ENCODE measurements at places on chromosomes 3 and 15.

DNA sequence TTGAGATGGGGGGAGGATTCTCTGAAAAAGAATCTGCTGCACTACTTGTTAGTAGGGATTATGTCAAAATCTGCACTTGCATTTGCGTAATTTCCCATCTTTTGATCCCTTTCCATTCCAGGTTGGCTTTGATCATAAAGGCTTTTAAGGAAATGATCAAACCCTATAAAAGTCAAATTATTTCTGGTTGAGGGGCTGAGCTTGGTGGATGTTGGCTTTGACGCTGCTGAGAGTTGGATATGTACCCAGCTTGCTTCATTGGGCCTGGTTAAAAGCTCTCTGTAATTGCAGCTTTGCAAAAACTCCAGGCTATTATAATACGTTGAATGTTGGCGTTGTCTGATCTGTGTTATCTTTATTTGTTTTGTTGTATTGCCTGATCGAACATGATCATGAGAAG is 12.0 kb downstream of the LRRC3B start:
- no peak for DNase-seq

- DNase-seq, result no peak
Observed at GRCh38 chr3:161108840-161109239, 3.7 kb upstream of the B3GALNT1 start.

DNA sequence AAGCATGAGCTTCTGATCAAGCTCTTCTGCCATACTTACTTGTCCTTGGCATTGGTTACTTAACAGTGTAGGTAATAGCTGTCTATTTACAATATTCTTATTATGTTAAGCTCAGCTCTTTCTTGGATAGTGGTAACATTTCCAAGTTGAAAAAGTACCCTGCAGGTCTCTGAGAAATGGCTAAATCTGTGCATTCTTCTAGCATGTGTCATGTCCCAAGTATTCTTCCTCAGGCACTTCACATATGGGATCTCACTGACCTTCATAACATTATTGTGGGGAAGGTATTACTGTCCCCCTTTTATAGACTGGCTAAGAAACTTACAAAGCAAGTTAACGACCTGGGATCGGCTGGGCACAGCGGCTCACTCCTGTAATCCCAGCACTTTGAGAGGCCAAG is 236.1 kb downstream of the RORA start:
- DNase-seq, result no peak

DNA sequence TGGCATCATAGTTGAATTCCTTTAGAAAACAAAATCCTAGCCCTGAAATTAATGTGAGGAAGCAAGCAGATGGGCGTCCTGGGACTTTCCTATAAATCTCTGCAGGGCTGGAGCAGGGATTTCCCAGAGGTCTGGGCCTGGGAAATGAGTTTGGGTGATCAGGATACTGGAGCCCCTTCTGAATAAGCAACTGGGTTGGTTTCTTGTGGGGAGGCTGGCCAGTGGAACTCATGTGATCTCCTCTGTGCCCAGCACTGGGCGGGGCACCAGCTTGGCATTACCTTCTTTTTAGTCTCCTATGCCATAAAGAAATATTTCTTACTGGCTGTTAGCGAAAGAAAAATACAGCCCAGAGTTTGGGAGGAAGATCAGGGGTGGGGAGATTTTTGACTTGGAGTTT is 1.7 kb downstream of the THSD4 start:
- no peak for DNase-seq

DNA sequence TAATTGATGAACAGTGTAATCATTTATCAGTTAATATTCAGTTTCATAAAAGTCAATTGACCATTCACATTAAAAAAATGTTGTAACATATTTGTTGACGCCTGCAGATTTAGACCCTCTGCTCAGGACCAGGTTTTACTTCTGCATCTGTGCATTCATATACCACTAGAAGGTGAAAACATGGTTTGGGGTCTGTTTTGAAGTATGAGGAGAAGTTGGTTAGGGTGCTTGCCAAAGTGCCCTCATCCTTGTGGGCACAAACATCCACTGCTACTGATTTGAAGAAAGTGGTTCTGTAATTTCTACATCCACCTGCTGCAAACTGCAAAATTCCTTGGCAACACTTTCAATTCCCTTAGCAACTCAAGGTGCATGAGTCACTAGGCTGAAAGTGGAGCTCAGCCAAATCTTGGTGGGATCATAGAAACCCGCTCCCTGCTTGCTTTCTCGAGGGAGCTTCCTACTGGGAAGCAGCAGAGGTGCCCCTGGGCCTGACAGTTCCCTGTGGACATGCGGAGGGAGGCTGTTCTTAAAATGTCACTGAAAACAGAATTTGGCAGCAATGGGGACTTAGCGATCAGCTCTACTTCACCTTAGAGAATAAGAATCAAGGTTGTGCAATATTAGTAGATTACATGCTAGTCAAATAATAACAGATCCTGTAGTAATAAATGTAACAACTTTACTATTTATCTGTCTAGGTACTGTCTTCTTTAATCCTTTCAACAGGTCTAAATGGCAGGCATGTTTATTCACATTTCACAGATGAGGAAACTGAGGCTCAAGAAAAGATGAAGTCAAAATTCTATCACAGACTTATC is 301.0 kb upstream of the TBL1XR1 start:
- DNase-seq, result no peak

DNA sequence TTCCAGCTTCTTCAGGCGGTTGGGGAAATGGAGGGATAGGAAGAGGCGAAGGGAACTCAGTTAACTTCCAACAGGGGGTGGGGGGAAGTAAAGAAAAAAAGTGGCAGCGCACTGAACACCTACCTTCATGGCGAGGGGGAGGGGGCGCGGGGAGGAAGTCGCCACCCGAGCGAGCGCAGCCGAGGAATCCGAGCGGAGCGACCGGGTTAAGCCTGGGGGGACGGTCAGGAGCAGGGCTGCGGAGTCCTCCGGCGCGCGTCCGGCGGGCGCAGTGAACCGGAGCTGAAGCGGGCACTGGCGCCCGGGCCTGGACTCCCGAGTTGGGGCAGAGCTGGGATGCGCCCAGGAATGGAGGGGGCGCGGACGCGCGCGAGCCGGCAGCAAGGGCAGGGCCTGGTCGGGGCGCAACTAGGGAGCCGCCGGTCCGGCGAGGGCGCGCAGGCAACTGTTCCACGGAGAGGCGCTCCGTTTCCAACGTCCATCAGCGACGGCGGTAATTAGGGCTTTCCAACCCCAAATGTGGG is at the start of gene WNT5A:
Gene WNT5A, minus strand, starts transcription at position 450 of the 524 bp plus-strand sequence. Its CDS starts 321 bp downstream, at position 129.
- DNase-seq, result no peak

DNA sequence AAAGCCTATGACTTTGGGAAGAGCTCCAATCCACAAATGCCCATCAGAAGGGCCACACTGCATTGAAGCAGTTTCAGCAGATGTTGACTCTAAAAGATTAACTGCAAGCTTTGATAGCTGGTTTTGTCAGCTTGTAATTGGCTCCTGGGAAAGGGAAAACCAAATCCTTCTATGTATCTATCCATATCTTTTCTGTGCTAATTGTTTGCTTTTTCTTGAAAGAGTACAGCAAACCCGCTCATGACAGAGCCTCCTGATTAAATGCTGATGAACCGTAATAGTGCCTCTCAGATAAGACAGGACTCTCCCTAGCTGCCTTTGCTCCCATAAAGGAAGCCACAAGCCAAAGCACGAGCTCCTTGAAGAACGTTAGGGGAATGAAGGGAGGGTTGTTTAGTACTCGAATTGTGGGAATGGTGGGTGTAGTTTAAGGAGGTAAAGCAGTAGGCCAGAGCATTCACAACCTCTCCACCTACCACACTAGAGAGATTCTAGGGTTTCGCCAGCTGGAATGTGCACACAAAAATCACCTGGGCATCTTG is 33.6 kb upstream of the LRIG1 start:
- no peak for DNase-seq

- DNase-seq, result no peak
Observed at GRCh38 chr3:132342610-132343009, 25.4 kb downstream of the ACP3 start.

GRCh38 chr3:164040991-164041390 is 1037.3 kb downstream of the SI start:
- no peak for DNase-seq

DNA sequence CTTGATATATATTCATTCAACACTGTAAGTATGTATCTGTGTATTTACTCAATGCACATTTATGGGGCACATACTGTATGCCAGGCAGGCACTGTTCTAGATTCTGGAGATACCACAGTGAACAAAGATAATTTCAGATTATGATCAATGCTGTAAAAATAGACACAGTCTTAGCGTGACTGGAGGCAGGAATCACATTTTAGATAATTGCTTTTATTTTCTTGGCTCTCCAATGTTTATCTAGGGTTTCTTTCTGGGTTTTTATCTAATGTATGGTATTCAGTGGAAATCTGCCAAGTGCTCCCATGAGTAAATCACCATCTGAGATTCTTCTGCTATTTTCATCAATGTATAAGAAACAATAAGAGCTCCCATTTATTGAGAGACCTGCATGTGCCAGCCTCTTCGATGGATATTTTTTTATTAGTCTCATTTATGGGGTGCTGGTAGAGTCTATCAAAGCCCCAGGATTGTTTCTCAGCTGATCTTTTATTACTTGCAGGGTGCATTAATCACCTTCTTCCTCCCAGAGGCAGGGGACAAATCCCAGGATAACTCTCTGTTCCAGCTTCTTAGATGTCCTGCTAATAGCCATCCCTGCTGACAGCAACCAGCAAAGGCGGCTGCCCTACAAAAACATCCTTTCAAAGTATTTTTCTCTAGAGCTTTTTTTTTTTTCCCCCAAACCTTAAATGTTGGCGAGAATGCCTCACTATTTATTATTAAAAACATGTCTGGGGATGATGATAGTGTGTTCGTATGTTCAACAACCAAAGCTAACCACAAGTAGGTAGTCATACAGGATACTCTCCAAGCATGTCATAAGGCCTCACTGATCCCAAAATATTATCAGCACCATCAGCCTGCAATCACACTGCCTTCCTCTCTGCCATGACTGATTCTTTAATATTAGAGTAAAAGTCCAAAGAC is 331.0 kb upstream of the RASGRP1 start:
- no peak for DNase-seq

- DNase-seq, result no peak
Observed at GRCh38 chr3:118817748-118818165, 216.9 kb downstream of the IGSF11 start.

DNA sequence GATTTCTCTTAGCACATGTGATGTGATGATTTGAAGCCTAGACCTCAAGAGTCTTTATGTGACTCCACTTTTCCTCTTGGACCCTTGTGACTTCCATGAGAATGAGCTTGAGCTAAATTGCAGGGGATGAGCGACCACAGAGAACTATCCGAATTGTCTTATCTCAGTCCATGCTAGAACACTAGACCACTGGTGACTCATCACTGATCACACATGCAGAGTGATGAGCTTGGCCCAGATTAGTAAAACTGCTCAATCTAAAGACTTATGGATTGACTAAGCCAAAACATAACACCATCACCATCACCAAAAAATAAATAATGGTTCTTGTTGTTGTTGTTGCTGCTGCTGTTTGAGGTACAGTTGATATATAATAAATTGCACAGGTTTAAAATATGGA is 114.1 kb upstream of the CFAP20DC start:
- DNase-seq, result no peak

DNA sequence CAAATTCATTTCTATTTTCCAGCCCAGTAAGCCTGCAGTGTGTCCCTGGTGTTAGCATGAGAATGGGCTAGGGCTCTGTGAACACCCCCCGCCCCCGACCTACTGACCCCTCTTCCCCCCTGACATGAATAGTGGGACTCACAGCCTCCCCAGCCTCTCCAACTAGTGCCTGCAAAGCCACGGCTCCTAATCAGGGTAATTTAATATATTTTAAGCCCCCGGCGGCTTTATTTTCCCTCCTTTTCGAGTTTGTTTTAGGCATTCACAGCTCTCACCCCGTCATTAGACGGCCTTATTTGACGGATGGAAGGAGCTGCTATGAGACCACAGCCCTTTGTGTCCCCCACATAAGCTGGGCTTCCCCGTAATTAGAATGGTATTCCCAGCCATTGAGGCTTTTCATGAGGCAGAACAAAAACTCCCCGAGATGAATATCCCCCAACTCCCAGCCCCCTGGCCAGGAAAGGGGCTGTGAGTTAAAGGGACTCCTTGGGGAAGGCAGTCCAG is 78.3 kb upstream of the POLG start:
- no peak for DNase-seq

DNA sequence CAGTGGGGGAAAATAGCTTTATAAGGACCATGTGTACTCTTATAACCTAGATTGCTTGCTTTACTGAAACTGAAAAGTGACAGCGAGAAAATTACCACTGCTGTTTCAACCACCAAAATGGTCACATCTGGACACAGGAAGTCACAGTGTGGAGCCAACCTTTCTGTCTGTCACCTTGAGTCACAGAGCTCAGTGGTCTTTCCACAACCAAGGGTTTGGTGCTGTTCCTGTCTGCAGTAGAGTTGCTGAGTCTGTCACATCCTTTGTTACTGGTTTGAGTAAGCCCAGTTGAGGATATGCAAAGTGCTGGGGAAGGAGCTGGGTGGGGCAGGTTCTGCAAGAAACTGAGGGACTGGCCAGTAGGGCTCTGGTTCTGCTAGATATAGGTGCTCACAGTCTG is 139.1 kb upstream of the EIF1B start:
- no peak for DNase-seq

- DNase-seq, result no peak
Observed at GRCh38 chr3:82410366-82410765, 648.9 kb upstream of the GBE1 start.

DNA sequence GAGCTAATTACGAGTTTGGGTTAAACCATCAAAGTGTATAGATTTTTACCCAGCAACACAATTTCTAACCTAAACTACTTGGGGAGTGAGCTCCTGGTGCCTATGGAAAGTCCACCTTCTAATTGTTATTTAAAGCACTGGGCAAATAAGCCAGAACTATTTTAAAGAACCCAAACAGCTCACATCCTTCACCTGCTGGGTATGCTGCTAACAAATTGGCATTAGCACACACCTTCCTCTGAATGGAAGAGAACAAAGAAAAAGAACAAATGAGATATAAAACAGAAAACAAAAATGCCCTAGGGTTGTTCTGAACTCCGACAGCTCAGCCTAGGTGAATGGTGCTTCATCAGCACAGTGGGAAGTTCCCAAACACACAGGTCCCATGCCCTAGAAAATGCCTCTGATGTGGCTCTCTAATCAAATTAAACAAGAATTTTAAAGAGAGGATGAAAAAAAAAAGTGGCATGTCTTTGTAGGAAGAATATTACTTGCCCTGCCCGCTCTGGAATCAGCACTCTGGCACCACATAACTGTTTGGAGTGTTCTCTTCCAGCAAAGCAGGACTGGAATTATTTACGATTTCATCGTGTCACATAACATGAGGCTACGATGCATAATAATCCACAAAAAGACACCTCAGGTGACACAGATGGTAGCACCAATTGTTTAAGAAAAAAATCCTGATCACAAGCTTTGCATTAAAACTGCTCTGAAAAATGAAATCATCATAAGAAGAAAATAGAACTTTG is 334.4 kb downstream of the GBE1 start:
- DNase-seq, result no peak

DNA sequence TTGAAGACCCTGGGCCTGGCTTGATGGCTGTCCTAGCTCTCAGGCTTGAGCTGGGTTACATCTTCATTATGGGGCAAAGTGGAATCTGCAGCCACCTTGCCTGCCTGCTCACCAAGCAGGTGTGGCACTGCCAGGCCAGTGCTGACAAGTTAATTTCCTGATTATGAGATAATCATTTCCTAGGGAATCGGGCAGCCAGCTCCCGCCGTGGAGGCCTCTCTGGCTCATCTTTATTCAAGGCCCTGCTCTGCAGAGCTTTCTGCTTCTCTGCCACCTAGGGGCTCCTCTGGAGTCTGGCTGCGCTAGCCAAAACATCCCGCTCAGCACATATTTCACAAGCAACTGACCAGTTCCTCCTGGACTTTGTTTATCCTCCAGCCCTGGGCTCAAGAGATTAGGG is 9.9 kb downstream of the LOXL1 start:
- no peak for DNase-seq

GRCh38 chr3:22113453-22113852 is 362.4 kb upstream of the ZNF385D start:
- DNase-seq, result no peak
